ENCODE measurements at places on chromosomes 16 and 17.

DNA sequence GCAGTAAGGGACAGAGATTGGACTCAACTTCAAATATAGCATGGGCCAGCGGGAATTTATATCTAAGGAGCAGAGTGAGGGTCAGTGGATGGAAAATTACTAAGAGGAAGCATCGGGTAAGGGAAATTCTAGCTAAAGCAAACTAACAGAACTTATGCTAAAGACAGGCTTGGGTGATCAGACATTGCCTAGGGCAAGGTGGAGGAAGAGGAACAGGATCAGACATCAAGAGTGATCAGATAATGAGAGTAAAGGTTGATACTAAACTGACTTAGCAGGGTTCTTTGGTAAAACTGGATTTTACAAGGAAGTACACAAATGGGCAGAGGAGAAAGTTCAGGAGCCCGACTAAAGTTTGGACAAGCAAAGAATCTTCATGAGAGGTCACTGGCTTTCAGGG is 86.3 kb upstream of the TOM1L1 start:
- DNase-seq = no peak

GRCh38 chr16:3861808-3862451 is 18.6 kb downstream of the CREBBP start:
- DNase-seq = no peak

DNA sequence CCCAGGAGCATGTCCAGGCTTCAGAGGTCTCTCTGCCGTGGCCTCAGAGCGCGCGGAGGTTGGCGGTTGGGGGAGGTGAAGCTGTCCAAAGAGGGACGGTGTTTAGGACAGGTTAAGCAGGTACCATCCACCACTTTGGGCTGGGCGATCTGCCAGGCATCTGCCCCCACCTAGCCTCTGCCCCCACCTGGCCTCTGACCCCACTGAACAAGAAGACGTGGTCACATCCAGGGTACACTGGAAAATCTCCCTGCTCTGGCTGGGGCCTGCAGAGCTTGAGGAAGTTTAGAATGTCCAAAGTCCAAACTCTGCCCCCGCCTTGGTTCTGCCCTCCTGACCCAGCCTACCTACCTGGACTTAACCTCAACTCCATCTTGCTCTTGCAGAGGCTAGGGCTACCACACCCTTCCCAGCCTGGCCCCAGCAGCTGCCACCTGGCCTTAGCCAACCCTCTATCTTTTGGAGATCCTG is 1.6 kb downstream of the ITGA3 start:
- DNase-seq = no peak

- no peak for DNase-seq
These were observed 516.8 kb downstream of the MAF start for GRCh38 chr16:79083508-79084299.

GRCh38 chr16:19410435-19411171 is 7.1 kb upstream of the TMC5 start:
- peak; percentile 24 for DNase-seq

GRCh38 chr17:8153957-8154607 is 1.9 kb upstream of the PER1 start:
- DNase-seq = peak; percentile 87

GRCh38 chr17:75831032-75831571 is 13.1 kb downstream of the UNC13D start:
- DNase-seq = no peak

- DNase-seq = no peak
These were observed 6.1 kb downstream of the KRT23 start for GRCh38 chr17:40931311-40931710.

- DNase-seq = no peak
These were observed 7.2 kb downstream of the RAB11FIP4 start for GRCh38 chr17:31398381-31399311.

DNA sequence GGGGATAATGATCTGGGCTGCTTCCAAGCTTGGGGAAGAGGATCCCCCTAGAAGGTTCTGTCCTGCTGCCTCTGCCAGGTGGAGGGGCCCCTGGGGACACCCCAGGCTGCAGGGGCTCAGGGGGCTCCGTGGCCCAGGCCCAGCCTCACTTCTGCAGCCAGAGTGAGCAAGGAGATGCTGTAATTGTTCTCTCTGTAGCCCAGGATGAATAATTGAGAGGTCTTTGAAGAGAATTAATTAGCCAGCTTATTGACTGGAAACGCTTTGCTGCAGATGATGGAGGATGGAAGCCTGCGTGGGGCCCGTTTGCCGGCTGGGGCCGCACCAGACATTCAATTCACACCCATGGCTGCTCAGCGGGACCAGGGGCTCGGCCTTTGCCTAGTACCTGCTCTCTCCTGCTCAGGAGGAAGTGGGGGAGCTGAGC is 38.5 kb downstream of the TMEM235 start:
- DNase-seq = no peak

- no peak for DNase-seq
These were observed 34.7 kb upstream of the HNF1B start for GRCh38 chr17:37779554-37779953.

DNA sequence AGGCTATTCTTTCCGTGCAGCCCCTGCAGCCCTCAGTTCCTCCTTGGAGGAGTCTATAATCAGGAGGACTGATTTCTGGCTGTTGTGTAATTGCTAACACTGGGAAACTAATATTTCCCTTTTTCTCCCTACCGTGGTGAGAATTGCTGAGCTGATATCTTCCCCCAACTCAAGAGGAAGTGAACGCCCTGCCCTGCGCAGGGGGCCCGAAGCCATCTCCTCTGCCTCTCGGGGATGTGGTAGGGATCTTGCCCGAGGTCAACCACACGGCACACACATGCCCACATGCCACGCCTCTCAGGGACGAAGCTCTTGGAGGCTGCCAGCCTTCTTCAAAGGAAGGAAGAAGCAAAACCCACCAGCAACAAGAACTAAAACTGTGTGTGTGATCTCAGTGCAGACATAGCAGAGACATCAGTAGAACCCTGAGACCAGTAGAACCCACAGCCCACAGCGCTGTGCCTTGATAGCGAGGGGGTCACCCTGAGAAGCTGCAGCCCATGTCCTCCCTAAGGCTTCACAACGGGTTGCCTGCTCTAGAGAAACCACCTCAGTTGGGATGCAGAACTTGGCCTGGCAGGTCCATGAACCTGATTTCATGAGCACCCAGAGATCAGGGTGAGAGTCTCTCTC is 8.9 kb upstream of the ULK2 start:
- peak; percentile 8 for DNase-seq

DNA sequence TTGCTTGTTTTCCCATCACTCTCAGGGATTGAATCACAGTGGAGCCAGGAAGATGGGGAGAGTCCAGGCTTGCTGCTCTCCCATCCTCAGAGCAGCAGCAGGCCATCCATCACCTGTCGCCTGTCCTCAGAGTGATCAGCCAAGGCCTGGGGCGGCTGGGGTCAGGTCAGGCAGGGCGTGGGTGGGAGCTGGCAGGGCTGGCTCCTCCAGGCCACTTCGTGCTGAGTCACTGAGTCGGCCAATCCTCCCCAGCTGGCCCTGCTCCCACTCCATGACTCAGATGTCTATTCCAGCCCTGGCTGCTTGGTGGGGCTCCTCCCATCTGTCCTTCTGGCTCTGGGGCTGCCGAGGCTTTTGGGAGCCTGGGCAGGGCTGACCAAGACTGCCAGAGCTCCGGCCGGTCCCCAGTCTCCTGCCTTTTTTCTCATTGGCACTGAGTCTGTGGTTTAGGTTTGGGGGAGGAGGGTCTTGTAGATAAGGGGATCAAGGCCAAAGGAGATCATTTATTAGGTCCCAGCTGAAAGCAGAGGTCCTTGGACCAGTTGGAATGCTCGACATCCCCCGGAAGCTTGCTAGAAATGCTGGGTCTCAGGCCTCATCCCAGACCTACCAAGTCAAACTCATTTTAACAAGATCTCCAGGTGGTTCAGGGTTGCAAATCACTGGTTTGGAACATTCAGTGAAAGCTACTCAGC is 72.7 kb downstream of the ABCC1 start:
- DNase-seq = no peak

- DNase-seq = peak; percentile 74
These were observed 5.3 kb upstream of the ZNF689 start for GRCh38 chr16:30615358-30616091.

DNA sequence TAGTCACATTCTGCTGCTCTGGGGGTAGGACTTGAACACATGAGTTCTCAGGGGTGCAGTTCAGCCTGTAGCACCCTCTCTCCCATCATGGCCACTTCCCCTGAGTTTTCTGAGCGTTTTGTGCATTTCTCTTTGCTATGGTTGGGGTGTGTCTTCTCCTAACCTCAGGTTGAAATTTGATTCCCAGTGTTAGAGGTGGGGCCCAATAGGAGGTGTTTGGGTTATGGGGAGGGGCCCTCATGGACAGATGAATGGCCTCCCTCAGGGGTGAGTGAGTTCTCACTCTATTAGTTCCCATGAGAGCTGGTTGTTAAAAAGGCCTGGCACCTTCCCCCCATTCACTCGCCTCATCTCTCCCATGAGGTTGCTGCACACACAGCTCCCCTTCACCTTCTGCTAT is 101.1 kb downstream of the FOXL1 start:
- DNase-seq = no peak

- no peak for DNase-seq
These were observed 44.3 kb upstream of the PSMD7 start for GRCh38 chr16:74252329-74252728.

DNA sequence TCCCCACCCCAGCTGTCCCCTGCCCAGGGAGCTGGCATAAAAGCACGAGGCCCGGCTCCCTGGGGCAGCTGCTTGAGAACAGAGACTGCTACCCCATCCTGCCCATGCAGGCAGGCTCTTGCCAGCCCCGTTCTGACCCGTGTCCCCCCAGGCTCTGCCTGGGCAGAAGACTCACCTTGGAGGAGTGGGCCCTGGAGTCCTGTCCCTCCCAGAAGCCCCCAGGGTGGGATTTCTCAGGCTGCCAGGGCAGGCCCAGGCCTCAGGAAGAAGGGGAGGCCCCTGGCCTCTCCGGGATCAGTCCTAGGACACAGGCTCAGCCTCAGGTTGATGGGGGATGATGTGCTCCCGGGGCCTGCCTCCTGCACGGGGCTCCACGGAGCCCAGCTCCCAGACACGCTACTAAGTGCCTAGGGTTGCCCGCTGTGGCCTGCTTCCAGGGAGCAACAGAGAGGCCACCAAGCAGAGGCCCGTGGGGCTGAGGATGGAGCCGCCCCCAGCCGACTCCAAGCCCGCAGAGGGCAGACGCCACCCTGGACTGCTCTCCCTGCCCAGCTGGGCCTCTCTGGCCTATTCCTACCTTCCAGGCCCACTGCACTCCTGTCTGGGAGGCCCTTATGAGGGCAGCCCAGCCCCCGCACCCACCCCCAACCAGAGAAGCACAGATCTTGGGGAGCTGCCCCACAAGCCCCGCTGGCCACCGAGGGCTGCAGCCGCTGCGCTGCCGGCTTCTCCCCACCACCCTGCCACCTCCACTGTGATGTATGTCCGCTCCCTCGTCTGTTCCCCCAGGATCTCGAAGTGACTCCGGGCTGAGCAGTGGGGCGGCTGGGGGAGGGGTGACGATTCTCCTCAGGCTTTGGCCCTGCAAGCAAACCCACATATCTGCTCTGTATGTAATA is 1.7 kb downstream of the NME3 start:
- no peak for DNase-seq

GRCh38 chr16:11131706-11132105 is 124.3 kb downstream of the SOCS1 start:
- DNase-seq = no peak

GRCh38 chr16:89039756-89040155 is 53.9 kb upstream of the ACSF3 start:
- no peak for DNase-seq

- no peak for DNase-seq
These were observed 32.7 kb downstream of the IFT140 start for GRCh38 chr16:1579214-1579613.

- no peak for DNase-seq
These were observed 63.5 kb upstream of the USP7 start for GRCh38 chr16:9027070-9027799.

- no peak for DNase-seq
These were observed 117.5 kb downstream of the ASIC2 start for GRCh38 chr17:33175562-33175961.

DNA sequence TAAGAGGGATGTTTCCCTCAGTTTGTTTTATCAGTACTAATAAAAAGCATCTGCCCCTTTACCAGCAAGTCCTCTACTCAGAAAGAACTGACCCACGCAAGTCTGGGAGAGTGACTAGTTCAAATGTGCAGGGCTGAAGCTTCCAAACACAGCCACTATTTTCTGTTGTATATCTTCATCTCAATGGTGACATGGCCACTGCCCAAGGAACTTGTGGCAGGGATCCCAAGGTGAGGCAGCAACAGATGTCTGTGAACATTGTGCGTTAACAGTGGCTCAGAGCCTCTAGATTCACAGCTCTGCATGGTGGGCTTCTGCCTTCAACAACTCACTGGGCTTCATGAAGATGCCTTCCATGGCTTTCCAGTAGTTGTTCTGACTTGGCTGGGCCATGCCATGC is 3.7 kb upstream of the BLTP2 start:
- no peak for DNase-seq

- no peak for DNase-seq
These were observed 7.5 kb upstream of the GNG13 start for GRCh38 chr16:808085-808386.

DNA sequence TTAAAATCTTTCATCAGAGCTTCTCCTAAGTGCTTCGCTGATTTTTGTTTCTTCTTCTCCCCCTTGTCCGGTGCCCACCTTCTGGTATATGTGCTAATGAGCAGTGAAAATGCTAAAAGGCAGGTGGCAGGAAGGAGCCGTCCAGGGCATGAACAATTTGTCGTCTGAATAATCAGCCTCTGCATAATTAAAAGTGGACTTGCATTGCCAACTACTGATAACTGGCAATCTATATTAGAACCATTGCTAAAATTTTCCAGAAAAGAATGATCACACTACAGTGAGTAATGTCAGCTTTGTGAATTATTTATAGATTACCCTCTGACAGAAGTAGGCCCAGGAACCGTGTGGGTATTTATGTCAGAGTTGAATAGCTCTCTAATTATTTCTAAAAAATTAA is 28.1 kb downstream of the SERPINF1 start:
- DNase-seq = no peak

- no peak for DNase-seq
These were observed 864.0 kb downstream of the KCNJ2 start for GRCh38 chr17:71033336-71033735.

- DNase-seq = no peak
These were observed 430 bp downstream of the HAPSTR1 start for GRCh38 chr16:9091867-9092281.

- peak; percentile 88 for DNase-seq
These were observed 5.0 kb downstream of the CORO6 start for GRCh38 chr17:29617481-29618271.

Measured in T-helper 2 cell treated with Interferon-gamma antibody and Interleukin-4, amounts not matched to agents 5 μg/mL and 100 μg/mL, for 36 hours (primary cell).